ENCODE measurements at places on chromosomes 7 and 10.

- DNase-seq, result no peak
Measured at GRCh38 chr10:23021430-23021829, 73.9 kb upstream of the MSRB2 start.

GRCh38 chr7:33845991-33846509, 59.3 kb upstream of the BMPER start:
- DNase-seq, result peak; percentile 90

DNA sequence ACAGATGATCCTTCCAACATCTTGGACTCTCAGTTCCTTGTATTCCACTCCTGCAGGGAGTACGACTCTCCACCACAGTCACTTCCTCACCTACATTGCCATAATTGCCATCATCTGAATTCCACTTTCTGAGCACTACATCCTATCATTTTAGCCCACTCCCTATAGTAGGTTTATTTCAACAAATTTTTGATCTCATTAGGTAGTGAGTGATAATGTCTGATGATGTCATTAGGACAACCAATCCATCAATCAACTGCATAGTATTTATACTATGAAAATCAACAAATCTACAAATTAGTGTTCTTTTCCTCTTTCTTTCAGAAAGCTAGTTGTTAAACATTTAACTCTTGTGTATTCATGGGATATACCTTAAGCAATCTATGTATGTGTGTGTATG, 13.7 kb upstream of the TRA2A start:
- DNase-seq, result no peak

DNA sequence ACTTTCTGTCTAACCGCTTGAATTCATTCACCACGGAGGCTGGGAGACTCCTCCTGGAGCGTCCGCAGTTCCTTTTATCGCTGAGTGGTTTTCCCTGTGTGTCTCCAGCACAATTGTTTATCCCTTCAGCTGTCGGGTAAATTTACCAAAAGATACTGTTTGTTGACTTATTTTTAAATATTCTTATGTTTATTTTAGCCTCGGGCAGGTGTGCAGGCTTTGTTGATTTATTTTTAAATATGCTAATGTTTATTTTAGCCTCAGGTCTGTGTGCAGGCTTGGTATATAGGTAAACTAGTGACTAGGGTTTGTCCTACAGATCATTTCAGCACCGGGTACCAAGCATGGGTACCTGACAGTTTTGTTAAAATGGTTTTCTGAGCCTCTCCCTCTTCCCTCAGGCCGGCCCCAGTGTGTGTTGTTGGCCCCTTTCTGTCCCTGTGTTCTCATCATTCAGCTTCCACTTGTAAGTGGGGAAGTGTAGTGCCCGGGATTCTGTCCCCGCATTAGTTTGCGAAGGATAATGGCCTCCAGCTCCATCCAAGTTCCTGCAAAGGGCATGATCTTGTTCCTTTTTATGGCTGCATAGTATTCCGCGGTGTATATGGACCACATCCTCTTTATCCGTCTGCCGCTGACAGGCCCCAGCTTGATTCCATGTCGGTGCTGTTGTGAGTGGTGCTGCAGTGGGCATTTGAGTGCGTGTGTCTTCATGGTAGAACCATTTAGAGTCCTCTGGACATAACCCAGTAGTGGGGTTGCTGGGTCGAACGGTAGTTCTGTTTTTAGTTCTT, 5.3 kb downstream of the GET4 start:
- DNase-seq, result no peak

GRCh38 chr10:124446830-124447750, 2.7 kb downstream of the NKX1-2 start:
- no peak for DNase-seq

DNA sequence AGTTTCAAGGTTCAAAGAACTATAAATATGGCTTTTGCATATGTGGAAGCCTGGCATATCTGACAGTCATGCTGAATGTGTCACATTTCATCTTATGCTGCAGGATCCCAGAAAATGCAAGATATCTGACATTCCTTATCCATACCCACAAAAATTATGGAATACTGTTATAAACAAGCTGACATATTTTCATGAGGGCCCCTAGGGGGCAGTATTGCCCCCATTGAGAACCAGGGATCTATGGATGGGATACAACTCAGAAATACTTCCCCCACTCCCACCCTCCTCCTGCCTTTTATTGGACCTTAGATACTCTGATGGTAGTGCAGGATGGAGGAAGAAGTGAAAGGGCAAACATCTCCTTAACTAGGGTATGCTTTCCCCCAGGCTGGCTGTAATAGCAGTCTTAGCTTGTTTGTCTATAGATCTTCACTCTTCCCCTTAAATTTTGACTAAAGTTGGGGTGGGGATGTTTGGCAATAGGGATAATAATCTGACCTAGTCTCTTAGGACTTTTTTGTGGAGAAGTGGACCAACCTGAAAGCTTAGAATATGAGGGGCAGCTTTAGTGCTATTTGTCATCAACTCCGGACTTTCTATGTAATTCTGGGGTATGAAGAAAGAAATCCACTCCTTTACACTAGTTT, 3.5 kb upstream of the GNGT1 start:
- peak; percentile 64 for DNase-seq

- no peak for DNase-seq
Measured at GRCh38 chr10:5106553-5106952, 12.3 kb downstream of the AKR1C3 start.

- DNase-seq, result no peak
Measured at GRCh38 chr7:75624134-75624832, 114.5 kb downstream of the HIP1 start.

- no peak for DNase-seq
Measured at GRCh38 chr7:102889851-102890250, 22.9 kb upstream of the LRRC17 start.

DNA sequence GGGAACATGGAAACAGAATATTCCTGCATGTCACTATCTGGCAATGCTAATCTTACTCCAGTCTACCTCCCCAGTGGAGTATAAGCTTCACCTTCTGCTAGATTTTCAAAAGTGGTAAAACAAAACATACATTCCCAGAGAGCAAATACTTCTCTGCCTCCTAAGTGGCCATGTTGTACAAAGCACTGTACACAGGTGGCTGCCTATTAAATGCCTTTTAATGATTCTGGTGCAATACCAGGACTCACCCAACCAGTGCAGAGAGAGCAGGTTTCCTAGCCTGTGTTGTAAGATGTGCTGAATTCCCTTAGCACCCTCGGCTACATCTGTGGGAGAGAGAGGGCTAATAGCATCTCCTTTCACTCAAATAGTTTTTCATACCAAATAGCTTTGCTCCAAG, 684.3 kb upstream of the NRP1 start:
- DNase-seq, result no peak

GRCh38 chr10:58414270-58415041, 29.2 kb downstream of the TFAM start:
- peak; percentile 81 for DNase-seq

DNA sequence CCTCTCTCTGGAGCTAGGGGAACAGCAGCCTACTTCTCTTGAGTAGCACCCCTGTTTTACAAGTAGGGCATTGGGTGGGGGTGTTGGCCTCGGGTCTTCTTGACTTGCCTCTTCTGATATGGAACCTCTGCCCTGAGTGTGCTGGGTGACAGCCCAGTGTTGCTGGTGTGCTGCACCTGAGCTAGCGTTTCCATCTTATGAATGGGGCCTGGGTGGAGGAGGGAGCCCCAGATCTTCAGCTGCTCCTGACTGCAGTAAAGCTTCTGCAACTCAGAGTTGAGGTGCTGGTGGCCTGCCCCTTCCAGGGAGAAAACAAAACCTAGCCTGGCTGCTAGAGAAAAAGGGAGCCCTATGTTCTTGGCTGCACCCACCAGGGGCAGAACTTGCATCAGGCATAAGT, 202.5 kb upstream of the SHH start:
- DNase-seq, result no peak

GRCh38 chr7:87480386-87480785, 4.9 kb upstream of the ABCB4 start:
- peak; percentile 82 for DNase-seq

DNA sequence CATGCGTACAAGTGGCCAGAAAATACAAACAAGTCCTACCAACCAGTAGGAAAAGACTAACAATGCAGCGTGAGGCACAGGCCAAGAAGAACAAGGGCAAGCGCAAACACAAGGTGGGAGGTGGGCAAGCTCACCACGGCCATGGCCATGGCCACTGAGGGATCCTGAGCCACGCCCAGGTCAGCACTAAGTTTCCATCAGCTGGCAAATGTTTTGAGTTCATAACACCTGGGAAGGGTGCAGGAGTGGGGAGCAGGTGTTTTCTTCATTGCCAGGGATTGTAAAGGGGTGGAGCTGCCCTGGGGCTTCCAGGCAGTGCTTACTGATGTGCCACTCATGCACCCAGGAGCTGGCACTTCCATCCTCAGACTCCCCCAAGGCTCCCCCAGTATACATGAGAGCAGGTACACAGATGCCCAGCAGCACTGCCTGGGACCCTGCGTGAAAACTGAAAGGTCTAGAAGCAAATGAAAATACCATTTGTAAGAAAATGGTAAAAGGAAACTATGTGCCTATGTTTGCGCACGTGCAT, 139.2 kb upstream of the RET start:
- no peak for DNase-seq

DNA sequence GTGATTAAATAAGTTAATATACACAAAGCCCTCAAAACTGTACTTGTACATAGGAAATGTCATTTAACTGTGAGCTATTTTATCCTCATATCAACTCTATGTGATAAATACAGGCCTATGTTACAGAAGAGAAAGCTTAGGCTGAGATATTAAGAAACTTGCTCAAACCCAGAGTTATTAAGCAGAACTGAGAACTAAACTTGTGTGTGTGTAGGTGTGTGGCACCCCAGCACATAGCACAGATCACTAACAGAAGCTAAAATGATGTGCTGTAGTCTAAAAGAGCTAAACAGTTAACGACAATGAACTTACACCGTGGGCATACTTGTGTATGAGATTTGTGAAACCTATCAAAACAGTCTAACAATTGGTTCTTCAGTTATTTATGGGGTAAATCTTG, 34.5 kb downstream of the MTPN start:
- DNase-seq, result no peak

GRCh38 chr7:66571568-66571967, 57.1 kb upstream of the KCTD7 start:
- no peak for DNase-seq

DNA sequence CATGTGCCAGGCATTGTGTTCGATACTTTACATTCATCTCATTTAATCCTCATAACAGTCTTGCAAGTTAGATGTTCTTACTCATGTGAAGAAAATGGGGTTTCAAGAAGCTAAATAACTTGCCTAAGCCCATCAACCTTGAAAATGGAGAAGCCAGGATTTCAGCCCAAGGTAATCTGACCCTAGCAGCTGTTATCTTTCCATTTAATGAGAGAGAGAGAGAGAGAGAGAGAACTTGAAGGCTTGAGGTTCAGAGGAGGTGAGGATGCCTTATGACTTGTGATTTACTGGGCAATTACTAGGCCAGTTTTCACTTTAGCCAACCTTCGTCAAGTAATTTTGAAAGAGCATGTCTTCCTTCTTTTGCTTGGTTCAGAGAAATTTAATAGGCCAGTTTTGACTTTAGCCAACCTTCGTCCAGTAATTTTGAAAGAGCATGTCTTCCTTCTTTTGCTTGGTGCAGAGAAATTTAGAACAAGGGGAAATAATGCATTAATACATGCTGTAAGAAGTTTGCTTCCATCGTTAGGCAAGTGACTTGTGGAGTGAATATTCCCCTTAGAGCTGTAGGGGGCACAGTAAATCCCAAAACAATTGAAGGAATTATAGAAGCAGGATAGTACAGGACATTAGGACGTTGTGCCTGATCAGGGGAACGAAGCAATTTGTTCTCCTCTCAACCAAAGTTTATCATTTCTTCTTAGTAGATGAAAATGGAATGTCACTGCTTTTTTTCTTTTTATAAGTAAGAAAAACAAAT, 143.0 kb upstream of the BMPER start:
- DNase-seq, result no peak

GRCh38 chr7:5646846-5647245, 134.6 kb downstream of the RNF216 start:
- DNase-seq, result no peak

DNA sequence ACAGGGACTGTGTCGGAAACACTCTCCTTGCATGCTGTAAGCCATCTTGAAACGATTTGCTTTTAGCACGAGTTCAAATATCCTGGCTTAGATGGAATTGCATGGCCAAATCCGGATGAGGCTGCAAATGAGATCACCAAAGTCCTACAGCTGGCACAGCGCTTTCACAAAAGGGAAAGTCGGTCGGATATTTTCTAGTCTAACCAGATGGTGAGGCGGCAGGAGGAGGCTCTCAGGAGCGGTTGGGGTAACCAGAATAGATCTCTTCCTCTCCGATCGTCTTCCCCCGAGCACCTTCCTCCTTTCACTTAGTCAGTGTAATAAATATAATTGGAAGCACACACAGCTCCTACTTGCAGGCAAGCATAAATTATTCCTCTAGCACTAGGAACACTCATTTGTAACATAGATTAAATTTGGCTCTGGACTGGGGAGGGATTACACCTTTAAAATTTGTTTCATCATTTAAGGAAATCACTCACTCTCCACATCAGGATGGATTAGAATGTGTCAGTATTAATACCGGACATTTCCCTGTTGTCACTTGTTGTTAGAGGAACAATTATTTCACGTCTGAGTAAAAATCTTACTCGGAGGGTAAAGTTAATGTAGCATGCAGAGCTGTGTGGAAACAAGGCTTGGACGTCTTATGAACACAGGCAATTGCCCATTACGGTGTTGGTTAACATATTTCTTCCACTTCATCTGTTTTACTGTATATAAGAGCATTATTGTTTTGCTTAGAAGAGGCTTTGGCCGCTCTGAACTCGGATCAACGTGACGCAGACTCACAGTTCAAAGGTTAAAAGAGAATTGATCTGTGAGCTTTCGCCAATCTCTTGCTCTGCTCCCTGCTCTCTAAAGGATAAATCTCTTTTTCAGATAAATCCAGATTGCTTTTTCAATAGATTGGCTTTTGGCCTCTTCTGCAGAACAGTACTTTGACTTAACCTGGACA, 857.9 kb downstream of the TYW1 start:
- DNase-seq, result peak; percentile 40

- peak; percentile 88 for DNase-seq
Measured at GRCh38 chr7:131521651-131522163, 34.7 kb downstream of the PODXL start.

DNA sequence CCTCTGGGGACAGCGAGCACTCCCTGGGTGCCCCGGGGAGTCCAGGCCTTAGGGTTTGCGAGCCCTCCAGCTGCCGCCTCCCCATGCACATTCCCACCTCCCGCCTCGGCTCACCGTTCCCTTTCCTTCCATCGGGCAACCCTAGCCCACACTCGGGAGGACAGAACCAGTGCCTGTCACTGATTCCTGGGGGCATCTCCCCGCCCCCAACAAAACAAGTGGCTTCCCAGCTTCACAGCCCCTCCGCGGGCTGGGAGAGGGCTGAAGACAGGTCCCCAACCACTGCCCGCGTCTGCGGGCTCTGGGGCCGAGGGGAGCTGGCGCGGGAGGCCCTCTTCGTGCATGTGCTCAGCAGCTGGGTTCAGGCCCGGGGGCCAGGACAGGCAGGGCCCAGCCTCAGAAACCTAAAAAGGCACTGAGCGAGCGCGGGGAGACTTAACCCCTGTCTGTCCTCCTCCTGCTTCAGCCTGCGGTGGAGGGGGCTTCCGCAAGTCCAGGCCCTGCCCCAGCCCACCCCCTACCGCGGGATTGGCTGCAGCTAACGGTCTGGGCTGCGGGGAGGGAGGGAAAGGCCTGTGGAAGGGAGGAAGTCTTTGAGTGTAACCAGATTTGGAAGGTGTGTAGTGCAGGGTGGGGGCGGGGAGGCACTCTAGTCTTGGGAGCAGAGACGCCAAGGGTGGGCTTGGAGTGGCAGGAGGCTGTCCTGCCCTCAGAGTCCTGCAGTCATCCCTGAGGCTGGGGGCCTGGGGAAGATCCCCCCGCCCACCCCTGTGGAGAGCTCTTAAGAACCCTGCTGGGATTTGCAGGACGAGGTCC, 1.2 kb downstream of the FLNC start:
- peak; percentile 75 for DNase-seq
